ENCODE measurements at places on chromosomes 6 and 20.

DNA sequence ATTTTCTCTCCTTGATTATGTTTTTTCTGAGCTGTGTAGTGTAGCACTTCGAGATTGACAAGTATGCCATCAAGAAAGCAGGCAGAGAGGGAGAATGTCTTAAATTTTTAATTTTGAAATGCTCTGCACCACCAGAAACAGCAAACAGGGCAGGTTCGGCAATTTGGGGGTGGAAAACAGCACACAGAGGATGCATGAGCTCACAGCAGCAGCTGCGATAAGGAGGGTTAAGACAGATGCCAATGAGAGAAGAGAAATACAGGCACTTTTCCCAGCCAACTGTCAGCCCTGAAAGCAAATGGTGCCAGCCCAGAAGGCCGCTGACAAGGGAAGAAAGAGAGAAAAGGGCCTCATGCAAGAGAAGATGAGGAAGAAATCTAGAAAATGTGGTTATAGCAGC, 15.1 kb upstream of the SNRPB2 start:
- DNase-seq: no peak

GRCh38 chr6:46175446-46175845, 4.7 kb upstream of the ENPP5 start:
- DNase-seq: no peak

- peak; percentile 31 for DNase-seq
These were observed 40.7 kb upstream of the TAGAP start for GRCh38 chr6:159085396-159085895.

GRCh38 chr6:114055349-114055748, 84.4 kb upstream of the HDAC2 start:
- DNase-seq: peak; percentile 20

GRCh38 chr20:3825526-3825925, 5.2 kb downstream of the AP5S1 start:
- DNase-seq: no peak

DNA sequence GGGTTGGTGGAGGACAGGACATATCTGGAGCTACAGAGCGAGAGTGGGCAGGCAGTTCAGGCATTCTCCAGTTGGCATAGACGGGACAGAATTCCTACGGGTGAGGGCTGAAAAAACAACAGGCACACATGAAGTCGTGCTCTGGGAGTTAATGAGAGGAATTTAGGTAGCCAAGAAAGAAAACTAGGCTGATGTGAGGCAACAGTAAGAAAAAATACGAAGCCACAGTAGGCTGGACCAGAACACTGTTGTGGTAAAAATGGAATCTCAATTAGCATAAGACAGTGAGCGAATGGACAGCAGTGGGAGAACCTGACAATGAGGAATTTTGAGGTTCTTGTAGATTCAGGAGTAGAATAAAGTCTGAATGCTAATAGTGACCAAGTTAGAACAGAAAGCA, 488.1 kb upstream of the AGPAT4 start:
- DNase-seq: no peak

DNA sequence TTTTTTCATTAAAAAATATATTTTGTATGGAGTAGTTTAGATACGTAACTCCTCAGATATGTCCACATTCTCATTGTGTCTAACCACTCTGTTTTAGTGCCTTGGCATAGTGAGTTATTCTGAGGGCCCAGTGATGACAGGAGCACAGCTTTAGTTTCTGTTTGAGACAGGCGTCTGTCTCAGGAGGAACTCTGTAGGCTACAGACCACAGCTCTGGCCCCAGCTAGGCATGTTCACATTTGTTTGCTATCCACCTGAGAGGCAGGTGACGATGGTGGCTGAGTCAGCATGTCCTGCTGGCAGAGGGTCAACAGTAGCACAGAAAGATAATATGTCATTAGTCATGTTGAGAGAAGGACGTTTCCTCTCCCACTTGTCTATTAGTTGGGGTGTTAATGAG, 16.3 kb downstream of the LRRC1 start:
- peak; percentile 82 for DNase-seq

- DNase-seq: peak; percentile 74
These were observed 275 bp upstream of the MAVS start for GRCh38 chr20:3846378-3846739.

GRCh38 chr6:151257985-151258445, 18.2 kb downstream of the AKAP12 start:
- DNase-seq: no peak

- no peak for DNase-seq
These were observed 390.1 kb upstream of the CITED2 start for GRCh38 chr6:139764498-139764986.

Measured in NCI-H1417 (cell line).